ENCODE measurements at places on chromosomes 11 and 22.
A peak's percentile ranks its signal among the peaks of the same experiment; 100 is the strongest.

GRCh38 chr11:2156416-2157182, 4.4 kb downstream of the INS start:
- peak; percentile 63 for DNase-seq

DNA sequence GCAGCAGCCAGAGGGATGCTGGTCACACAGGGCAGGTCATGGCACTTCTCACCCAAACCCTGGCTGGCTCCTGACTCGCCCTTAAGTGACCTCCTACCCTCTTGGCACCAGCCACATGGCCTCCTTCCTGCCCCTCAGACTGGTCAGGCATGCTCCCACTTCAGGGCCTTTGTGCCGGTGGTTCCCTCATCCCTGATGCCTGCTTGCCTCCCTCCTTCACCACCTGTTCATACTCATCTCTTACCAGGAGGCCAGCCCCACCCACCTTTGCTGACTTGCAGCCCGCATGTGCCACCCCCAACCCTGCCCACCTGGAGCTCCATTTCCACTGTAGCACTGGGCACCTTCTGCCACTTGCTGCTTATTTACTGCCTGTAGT, 20.1 kb downstream of the GNAZ start:
- no peak for DNase-seq

DNA sequence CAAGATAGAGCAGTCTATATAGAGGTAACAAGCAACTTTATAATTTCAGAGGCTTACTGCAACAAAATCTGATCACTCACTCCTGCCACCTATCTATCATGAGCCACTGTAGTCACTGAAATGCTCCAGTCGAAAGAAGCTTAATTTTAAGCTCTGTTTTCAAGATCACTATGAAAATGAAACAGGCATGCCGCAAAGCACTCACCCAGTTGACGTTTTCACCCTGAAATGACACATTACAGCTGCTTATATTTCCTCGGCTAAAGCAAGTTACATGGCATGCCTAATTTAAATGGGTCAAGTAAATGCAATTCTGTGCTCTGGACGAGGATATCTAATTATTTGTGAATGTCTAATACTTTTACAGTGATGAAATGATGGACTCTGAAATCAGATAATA, 616.3 kb downstream of the FAM181B start:
- no peak for DNase-seq

DNA sequence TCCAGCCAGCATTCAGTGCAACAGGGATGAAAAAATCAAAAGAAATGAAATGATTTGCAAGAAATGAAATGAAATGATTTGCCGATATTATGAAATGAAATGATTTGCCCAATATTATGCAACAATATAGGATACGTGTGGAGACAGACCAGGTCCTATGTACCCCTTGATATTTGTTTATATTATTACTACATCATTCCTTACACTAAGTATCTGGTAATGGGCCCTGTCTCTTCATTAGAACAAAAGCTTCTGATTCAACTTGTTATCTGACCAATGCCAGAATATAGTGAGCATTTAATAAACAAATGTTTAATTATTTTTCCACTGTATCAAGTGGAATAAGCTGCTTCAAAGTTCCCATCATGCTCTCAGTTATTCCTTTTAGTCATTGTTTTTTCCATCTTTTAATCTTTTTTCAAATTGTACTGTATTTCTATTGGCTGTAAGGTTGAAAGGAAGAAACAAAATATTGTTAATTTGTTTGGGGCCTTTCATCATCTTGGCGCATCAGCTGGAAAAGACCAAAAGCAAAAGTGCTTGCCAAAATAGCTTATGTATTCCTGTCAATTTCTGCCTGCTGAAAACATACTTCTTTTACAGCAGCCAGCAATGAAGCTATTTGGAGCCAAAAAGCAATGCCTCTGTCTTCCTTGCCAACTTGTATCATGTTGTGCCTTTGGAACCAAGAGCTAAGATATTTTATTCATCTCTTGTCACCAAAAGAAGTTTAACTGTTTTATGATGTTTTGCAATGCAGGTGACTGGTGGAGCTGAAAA, 2314.9 kb downstream of the LRRC4C start:
- peak; percentile 40 for DNase-seq

DNA sequence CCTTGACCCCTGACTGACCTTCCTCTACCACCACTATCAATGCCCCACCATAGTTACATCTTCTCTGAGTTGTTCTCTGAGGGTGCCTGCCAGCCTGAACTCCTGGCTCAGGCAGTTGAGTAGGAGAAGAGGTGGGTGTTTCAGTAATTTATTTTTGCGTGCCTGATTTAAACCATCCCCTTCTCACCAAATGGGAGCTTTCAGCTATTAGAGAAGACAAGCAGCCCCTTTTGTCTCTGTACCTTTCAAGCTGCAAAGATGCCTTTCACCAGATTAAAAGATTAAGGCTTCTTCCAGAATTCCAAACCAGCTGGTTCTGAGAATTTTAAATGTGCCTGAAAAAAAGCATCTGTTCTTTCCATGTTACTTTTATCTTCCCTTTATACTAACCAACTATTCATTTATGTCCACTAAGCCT, 223.8 kb downstream of the FAM76B start:
- DNase-seq = no peak

- DNase-seq = no peak
These were observed 28.8 kb upstream of the P2RY2 start for GRCh38 chr11:73189315-73189714.

DNA sequence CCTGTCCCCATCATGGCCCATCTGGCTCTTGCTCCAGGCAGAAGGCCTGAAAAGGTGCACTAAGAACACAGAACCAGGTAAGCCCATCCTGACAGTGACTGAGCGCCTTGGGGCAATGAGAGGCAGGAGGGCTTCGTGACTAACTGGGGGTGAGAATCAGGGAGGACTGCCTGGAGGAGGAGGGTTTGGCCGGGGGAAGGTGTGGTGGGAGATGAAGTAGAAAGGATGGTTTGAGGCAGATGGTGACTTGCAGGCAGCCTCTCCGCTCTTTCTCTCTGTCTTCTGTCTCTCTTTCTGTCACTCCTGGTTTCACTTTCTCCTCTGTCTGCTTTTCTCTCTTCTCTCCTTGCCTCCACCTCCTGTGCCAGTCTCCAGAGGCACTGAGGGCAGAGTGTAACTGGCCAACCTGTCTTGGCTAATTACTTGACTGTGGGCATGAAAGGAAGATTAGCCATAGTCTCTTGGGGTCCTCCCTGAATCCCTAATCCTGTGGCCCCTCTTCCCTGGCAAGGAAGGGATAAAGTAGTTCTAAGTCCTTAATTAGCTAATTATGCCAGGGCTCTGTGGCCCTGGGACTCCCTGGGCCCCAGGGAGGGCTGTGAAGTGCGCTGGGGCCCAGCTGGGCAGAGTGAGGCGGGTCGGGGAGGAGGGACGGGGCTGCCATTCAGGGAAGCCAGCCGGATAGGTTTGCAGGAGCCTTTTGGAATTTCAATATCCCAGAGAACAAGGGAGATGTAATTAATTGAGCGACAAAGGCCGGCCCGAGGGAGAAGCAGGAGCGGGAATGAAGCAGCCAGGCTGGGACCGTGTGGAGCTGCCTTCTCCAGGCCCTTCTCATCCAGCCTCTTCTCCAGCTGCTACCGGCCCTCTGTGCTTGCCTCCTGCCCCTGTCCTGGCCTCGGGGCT, 61.1 kb downstream of the CACNA1I start:
- no peak for DNase-seq

- DNase-seq = no peak
These were observed 2.6 kb downstream of the TMPRSS4 start for GRCh38 chr11:118079491-118079890.

DNA sequence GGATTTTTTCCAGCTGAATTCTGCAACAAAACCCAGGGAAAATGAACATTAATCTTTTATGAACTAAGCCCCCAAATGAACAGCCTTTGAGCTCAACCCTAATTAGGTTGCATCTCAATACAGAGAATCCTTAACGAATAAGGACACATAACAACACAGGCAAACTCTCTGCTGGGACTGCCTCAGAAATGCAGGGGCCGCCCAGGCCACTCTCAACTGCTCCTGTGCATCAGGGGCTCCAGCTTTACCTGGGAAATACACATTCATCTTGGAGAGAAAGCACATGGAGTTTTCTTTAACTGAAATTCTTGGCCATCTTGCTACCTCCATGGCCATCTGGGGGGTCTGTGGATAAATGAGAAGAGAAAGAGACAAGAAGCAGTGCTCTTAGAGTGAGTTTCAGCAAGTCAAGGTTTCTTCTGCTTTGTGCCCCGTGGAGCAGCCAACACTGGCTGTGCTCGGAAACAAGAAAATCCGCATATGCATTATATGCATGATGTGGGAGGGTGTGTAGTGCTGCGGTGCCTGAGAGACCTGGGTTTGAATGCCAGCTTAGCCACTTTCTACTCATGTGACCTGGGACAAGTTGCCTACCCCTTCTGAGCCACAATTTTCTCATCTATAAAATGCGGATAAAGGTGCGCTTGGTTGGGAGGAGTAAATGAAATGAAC, 81.9 kb upstream of the RCN1 start:
- DNase-seq = no peak

DNA sequence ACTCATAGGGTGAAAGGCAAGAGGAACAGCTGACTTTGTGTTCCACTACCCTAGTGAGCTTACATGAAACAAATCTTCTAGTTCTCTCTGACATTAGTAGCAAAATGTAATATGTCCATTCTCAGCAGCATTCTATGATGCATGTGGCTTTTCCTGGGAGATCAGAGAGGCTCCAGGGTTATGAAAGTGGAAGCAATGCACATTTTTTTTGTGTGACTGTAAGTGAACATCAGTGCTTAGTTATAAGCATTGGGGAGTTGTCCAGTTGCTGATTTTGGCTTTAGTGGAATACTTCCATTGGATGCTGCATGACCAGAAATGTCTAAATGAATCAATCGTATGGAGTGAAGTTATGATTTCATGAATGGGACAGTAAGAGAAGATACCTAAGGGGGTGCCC, 255.9 kb downstream of the FAT3 start:
- no peak for DNase-seq

GRCh38 chr11:45959851-45960250, 37.4 kb downstream of the LARGE2 start:
- DNase-seq = no peak
